Activated T-helper 1 cell treated with anti-CD3 and anti-CD28 coated beads, Interleukin-2, amount 50 U/mL, for 16 hours (primary cell): ENCODE measurements at places on chromosomes 7 and 10.

- no peak for DNase-seq
Observed at GRCh38 chr10:120184547-120185337, 272.3 kb upstream of the PLPP4 start.

DNA sequence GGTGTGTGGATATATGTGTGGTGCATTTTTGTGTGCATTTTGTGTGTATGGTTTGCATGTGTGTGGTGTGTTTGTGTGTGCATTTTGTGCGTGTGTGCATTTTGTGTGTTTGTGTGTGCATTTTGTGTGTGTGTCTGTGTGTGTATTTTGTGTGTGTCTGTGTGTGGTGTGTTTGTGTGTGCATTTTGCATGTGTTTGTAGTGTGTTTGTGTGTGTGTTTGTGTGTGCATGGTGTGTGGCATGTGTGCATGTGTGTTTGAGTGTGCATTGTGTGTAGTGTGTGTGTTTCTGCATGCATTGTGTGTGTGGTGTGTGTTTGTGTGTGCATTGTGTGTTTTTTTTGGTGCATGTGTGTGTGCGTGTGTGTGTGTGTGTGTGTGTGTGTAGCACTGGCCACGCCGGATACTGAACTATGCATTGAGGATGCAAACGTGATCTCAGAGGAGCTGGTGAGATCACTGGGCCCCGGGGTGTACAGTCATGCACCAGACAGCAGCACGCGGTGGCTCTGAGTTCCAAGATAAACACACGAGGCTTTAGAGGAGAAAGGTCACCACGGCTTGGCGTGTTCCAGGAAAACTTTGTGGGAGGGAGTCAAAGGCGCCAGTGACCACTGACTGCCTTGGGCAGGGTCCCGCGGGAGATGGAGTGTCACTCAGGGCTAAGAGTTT, 106.6 kb upstream of the SHH start:
- no peak for DNase-seq

DNA sequence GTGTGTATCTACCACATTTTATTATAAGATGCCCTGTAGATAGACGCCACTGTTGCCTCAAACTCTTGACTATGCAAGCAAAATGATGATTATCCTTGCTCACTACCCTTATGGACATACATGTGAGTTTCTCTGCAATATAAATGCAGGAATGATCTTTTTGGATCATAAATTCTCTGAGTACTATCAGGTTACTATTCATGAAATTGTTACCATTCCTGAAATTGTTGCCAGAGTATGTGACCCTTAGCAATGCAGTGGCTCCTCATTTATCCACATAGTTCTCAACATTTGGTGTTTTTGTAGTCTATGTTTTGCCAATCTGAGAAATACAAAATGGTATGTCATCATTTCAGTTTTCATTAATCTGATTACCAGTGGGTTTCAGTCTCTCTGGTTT, 166.2 kb upstream of the FAM3C start:
- DNase-seq, result no peak

GRCh38 chr7:141709318-141709717, 1.2 kb downstream of the WEE2 start:
- DNase-seq, result no peak

GRCh38 chr10:120656107-120656506, 195.1 kb upstream of the WDR11 start:
- no peak for DNase-seq

DNA sequence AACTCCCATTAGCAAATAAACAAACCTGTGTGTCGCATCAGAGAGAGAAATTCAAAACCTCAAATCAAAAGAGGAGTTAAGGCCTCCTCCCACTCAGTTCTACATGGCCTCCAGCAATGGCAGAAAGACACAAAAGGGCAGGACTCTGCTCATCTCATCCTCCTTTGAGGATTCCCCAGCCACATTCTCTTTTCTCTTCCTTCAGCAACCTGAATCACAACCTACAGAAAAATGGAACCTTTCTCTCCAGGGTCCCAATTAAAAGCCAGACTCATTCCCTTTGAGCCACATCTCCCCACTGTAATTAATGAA, 7.9 kb downstream of the OSBPL3 start:
- no peak for DNase-seq
